ENCODE measurements at places on chromosomes 1 and 21. TPM values are rescaled to one million over a fixed set of nuclear protein-coding genes. Genes with fewer than 3 reads are reported as not detected.

The RSPH1 gene
- 0.65 TPM for total RNA-seq

The RCC2 gene
- 65.1 TPM for total RNA-seq

The ZYG11A gene
- 2.7 TPM for total RNA-seq

The DBT gene
- 3.2 TPM for total RNA-seq

The MROH9 gene
- not detected for total RNA-seq

The C21orf91 gene
- total RNA-seq = 2.4 TPM

The METTL13 gene
- total RNA-seq = 43.4 TPM

The AKR7A2 gene
- total RNA-seq = 53.9 TPM

The IL22RA1 gene
- 4.7 TPM for total RNA-seq

The PRELP gene
- not detected for total RNA-seq

The C1QB gene
- total RNA-seq = not detected

The KRTAP10-10 gene
- not detected for total RNA-seq

The SFN gene
- total RNA-seq = 397 TPM

The CCDC185 gene
- total RNA-seq = 0.13 TPM

The PLCH2 gene
- 0.41 TPM for total RNA-seq

The DMRTA2 gene
- 0.13 TPM for total RNA-seq

The TBX19 gene
- total RNA-seq = 0.61 TPM

The CELA3B gene
- total RNA-seq = not detected

The TDRD5 gene
- total RNA-seq = not detected

The TSPAN1 gene
- total RNA-seq = 3.1 TPM

The ASCL5 gene
- total RNA-seq = 0.08 TPM

The CENPF gene
- total RNA-seq = 111 TPM

The KCNA3 gene
- not detected for total RNA-seq

The ZNF683 gene
- total RNA-seq = not detected

The PCNX2 gene
- 12.0 TPM for total RNA-seq

The UAP1 gene
- 30.9 TPM for total RNA-seq

The SUSD4 gene
- 0.82 TPM for total RNA-seq

The S100A2 gene
- 26.2 TPM for total RNA-seq

The IL20 gene
- not detected for total RNA-seq

The S100A7 gene
- not detected for total RNA-seq

The TFF3 gene
- total RNA-seq = not detected

The SYT2 gene
- 0.01 TPM for total RNA-seq

The GJA4 gene
- total RNA-seq = not detected

The AK5 gene
- total RNA-seq = 8.7 TPM

The CDCA8 gene
- 48.4 TPM for total RNA-seq

The OR6K3 gene
- not detected for total RNA-seq

The PDE4B gene
- 19.7 TPM for total RNA-seq

The DUSP10 gene
- 3.6 TPM for total RNA-seq

The CASZ1 gene
- total RNA-seq = 2.5 TPM

The PEA15 gene
- total RNA-seq = 210 TPM

The NBL1 gene
- total RNA-seq = 24.5 TPM

The CLDN19 gene
- total RNA-seq = not detected

The FMO1 gene
- not detected for total RNA-seq

The TMEM52 gene
- 0.36 TPM for total RNA-seq

The MYOG gene
- not detected for total RNA-seq

The OLFML3 gene
- 3.7 TPM for total RNA-seq

The RNF223 gene
- total RNA-seq = 0.24 TPM

The RIPK4 gene
- total RNA-seq = 14.0 TPM

Measured in A549 treated with CpdA at 1 μM for 4 hours (cell line).